ENCODE measurements at places on chromosomes 5 and 9.

DNA sequence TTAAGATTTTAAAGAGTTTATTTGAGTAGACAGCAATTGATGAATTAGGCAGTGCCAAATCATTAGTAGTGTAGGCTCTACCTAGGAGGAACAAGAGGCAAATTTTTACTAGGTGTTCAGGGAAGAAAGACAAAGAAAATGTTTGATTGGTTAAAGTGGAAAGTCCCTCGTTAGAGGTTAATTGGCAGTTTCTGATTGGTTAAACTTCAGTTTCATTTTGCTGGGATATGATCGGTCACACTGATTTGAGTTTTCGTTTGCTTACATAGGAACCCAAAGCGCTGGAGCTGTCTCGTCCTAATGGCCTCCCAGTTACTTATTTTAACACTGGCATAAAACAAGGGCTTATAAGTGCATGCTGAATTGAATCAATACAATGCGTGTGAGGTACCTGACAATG is 15.1 kb downstream of the DMAC1 start:
- DNase-seq, result no peak

GRCh38 chr5:35799753-35800152 is 56.9 kb upstream of the IL7R start:
- DNase-seq, result no peak

- DNase-seq, result no peak
Measured at GRCh38 chr5:14988223-14988622, 116.6 kb upstream of the ANKH start.

- no peak for DNase-seq
Measured at GRCh38 chr9:131943351-131943841, 136.3 kb downstream of the MED27 start.

- no peak for DNase-seq
Measured at GRCh38 chr9:3736161-3736560, 210.4 kb upstream of the RFX3 start.

DNA sequence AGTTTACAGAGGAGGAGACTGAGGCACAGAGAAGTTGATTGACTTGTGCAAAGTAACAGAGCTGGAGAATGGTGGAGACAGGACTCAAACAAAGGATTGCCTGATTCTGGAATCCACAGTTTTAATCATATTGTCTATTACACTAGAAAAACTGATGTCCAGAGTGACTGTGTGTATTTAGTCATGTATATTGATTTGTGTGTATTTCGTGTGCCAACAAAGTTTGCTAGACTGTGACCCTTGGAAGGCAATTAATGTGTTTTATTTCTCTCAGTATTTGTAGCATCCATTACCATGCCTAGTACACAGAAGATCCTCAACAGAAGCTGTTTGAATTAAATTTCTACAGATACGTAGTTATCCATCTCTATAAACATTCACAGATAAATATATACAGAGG is 5.5 kb upstream of the JADE2 start:
- no peak for DNase-seq

DNA sequence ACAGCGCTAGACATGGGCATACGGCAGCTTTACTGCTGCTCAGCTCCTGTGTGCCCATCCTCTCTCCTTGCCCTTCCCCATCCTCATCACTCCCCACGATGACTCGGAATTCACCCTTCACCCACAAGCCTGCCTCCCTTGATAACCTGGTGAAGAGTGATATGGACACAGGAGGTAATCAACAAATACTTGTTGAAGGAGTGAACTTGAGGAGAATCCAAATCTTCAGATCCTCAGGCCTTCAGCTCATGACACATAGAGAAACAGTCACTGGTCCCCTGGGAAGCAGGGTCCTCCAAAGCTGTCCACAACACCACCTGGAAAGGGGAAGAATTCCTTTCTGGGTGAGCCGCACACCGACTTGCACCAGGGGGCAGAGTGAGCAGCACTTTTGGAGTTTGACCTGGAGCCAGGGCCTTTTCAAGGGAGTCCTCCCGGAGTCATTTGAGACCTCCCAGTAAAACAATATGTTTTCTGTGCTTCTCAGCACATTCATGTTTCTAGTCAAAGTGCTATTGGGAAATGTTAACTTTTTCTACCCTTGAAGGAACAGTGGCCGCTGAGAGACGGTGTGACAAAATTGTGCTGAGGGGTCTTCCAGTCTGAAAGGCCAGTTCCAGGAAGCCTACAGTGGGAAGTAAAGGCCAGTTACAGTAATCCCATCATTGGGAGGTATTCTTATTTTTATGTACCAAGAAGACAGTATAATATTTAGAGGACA is 332.3 kb downstream of the CWC27 start:
- peak; percentile 26 for DNase-seq

DNA sequence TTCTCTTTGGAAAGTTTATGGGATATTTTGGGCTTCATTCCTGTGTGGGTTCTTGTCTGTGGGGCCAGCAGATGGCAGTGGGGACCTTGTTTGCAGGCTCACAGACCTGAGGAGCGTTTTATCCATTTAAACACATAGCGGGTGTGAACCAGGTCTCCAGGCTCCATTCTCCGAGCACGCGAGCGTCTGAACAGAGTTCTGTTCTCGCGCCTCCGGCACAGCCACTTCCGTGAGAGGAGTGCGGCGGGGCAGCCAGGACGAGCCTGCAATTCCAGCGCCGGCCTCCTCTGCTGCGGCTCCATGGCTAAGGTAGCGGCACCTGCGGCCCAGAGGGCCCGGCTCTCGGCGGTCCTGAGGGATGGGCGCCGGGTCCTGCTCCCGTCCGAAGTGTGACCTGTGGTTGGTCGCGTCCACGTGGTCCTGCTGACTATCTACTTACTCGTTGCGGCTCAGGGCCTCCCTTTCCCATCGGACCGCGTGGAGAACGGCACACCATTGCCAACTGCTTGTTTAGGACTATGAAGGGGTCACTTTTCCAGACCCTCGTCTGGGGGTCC is 7.3 kb downstream of the NRARP start:
- DNase-seq, result peak; percentile 68

GRCh38 chr9:76600007-76600615 is 141.1 kb downstream of the GCNT1 start:
- no peak for DNase-seq

DNA sequence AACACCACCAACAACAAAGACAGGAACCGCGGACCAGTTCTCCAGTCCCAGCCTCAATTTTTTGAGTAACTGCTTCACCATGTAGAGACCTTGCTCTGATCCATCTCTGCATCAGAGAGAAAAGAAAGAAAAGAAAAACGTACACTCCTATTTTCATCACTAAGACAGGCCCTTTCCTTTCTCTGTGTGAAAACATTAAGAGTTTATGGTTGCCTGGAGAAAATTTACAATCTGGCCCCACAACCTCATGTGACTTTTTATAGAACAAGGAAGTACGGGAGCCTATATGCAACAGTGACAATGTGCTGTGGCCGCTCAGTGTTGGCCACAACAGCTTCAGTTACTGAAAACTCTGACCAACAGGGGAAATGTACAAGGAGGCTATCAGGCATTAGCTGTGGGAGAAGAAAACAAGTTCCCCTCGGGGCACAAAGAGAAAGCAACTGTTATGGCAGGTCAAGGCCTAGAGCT is 272.9 kb upstream of the PTGER4 start:
- no peak for DNase-seq

DNA sequence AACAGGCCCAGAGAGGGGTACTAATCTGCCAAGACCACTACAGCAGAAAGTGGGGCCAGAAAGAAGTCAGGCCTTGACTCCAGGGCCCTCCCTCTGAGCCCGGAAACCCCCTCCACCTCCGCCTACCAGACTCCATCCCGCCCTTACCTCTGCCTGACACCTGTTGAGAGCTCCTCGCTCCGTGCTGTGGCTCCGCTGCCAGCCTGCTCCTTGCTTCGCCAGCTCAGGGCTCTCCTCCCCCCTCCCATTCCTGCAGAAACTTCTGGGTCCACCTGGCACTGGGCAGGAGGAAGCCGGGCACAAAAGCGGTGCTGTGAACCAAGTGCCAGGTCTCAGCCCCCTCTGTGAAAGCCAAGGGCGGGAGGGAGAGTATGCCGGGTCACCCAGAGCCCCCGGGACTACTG is 6.4 kb upstream of the ST6GALNAC6 start:
- no peak for DNase-seq

- DNase-seq, result no peak
Measured at GRCh38 chr9:91197232-91198181, 164.2 kb downstream of the AUH start.

GRCh38 chr5:1165864-1166263 is 35.5 kb upstream of the SLC6A19 start:
- no peak for DNase-seq

DNA sequence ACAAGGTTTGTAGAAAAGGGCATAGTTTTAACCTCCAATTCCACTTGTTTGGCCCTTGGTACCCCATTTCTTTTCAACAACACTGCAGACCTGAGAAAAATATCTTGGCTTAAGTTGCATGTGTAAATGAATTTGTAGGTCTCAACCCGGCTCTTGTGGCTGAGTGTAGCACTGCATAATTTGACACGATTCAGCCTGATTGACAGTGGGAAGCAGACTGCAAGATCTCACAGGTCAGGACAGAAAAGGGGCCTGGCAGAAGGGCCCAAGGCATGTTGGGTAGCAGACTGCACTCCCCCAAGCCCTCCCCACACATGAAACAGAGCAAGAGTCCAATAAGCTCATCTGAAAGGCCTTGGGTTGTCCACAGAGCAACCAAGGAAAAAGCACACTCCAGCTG is 169.7 kb upstream of the SMARCA2 start:
- no peak for DNase-seq

GRCh38 chr9:19757745-19758144 is 31.1 kb downstream of the SLC24A2 start:
- no peak for DNase-seq

GRCh38 chr5:8767111-8767510 is 778.8 kb downstream of the SEMA5A start:
- DNase-seq, result no peak

DNA sequence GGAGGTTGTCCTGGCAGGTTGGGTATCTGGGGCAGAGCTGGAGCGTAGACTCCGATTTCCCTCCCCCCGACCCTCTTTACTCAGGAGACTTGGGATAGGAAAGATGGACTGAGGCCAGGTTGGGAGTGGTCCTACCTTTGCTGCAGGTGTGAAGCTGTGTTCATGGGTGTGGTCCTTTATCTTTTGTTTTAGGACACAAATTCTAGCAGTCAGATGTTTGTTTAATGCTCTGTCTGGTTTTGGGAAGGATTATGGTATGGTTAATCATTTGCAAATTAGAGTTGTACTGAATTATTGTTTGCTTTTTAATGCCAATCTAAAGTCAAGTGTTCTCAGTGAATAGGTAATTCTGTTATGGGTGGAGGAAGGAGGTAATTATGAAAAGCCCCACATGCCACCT is 14.1 kb upstream of the FAM120AOS start:
- no peak for DNase-seq
